ENCODE measurements at places on chromosomes 4 and X. TPM values are rescaled to one million over a fixed set of nuclear protein-coding genes. Genes with fewer than 3 reads are reported as not detected.

- no peaks in the 10 kb centered on the region for H3K4me1 ChIP-seq
- H3K36me3 ChIP-seq: no peaks in the 10 kb centered on the region
- no peak overlapping the region for H3K27ac ChIP-seq
- DNase-seq: no peak
- H3K4me3 ChIP-seq: no peak overlapping the region
Measured at GRCh38 chr4:40375620-40376019, 40.5 kb downstream of the CHRNA9 start.

GRCh38 chrX:38880296-38880854 lies 79.1 kb downstream of the MID1IP1 start:
- peak overlapping the region; percentile 27 for H3K27ac ChIP-seq
- no peak for DNase-seq
- H3K4me3 ChIP-seq: no peak overlapping the region

PABPC1L2B gene
- not detected for total RNA-seq

CLDN2 gene
- total RNA-seq: 1.2 TPM

DNA sequence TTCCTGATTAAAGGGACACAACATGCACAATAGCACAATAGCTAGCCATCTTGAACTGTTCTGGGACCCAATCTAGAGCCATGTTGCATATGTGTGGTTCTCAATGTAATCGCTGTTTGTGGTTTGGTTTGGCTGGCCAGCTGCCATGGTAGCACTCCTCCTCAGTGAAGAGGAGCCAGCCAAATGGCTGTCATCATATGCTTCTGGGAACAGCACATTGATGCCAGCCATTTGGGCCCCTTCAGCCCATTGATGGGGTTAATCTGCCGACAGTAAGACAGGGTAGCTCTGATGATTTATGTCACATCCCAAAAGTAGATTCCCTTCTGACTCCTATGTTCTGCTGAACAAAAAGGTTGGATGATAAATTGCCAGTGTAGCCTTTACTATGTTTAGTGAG lies 48.5 kb downstream of the AWAT2 start:
- no peak overlapping the region for H3K27ac ChIP-seq
- no peaks in the 10 kb centered on the region for H3K36me3 ChIP-seq
- H3K4me3 ChIP-seq: no peak overlapping the region
- no peaks in the 10 kb centered on the region for H3K27me3 ChIP-seq
- H3K4me1 ChIP-seq: no peaks in the 10 kb centered on the region
- DNase-seq: no peak

MID2 gene
- total RNA-seq: 6.2 TPM

DNA sequence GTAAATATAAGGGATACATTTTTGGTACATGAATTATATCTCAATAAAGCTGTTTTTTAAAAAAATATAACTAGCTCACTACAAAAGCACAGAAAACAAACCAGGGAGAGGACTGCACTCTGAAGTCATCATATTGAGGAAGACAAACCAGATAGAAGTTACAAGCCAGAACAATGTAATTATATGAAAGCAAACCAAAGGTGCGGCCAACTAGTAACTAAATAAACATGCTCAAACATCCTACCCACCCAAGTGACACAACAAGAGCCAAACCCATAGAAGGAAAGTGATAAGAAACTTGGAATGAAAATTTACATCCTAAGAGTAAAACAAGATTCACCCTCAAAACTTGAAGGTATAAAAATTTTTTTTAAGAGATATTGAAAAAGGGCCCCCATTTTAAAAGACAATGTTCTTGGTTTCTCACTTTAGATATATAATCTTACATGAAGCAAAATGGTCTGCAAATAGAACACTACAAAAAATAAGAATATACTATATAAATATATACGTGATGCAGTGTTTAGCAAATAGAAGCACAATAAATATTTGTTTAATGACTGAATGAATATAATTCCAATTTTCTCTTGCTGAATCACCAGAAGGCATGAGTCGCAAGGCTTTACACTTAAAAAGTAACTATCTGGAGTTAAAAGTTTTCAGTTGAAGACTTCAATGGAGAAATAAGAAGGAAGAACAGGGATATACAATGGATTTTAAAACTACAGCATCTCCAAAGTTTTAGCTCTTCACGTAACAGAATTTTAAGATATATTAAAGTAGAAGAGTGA lies 4.0 kb upstream of the SH3D19 start:
- peaks cover 16% of the 10 kb centered on the region for H3K4me1 ChIP-seq
- H3K27ac ChIP-seq: no peak overlapping the region
- DNase-seq: no peak
- H3K36me3 ChIP-seq: no peaks in the 10 kb centered on the region
- H3K4me3 ChIP-seq: no peak overlapping the region

- no peak for DNase-seq
- no peaks in the 10 kb centered on the region for H3K36me3 ChIP-seq
- H3K4me1 ChIP-seq: peaks cover 5% of the 10 kb centered on the region
Measured at GRCh38 chr4:98529970-98530569, 128.3 kb downstream of the TSPAN5 start.

GRCh38 chr4:84740057-84740456 lies 157.1 kb downstream of the CDS1 start:
- DNase-seq: no peak
- H3K27ac ChIP-seq: no peak overlapping the region
- no peaks in the 10 kb centered on the region for H3K4me1 ChIP-seq
- H3K4me3 ChIP-seq: no peak overlapping the region
- peaks cover 27% of the 10 kb centered on the region for H3K36me3 ChIP-seq
- no peaks in the 10 kb centered on the region for H3K27me3 ChIP-seq

STATH gene
- not detected for total RNA-seq

- no peaks in the 10 kb centered on the region for H3K36me3 ChIP-seq
- no peak overlapping the region for H3K4me3 ChIP-seq
- H3K27me3 ChIP-seq: no peaks in the 10 kb centered on the region
- H3K4me1 ChIP-seq: no peaks in the 10 kb centered on the region
Measured at GRCh38 chrX:52341493-52341892, 27.3 kb upstream of the XAGE2 start.

AWAT2 gene
- total RNA-seq: not detected

DNA sequence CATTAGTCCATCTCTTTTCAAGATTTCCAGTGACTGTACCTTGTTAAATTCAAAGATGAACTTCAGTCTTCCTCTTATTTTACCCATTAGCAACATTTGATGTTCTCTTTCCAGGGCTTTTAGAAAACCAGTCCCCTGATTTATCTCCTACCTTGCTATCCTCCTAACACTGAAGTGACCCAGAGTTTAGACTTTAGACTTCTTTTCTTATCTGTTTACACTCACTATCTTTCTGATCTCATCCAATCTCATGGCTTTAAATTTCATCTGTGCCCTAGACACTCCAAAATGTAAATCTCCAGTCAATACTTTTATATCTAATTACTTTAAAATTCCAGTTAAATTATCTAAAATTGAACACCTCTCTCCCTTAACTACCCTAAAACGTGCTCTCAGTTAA lies 13.5 kb upstream of the CXXC4 start:
- no peaks in the 10 kb centered on the region for H3K27me3 ChIP-seq
- DNase-seq: no peak
- H3K36me3 ChIP-seq: no peaks in the 10 kb centered on the region
- H3K27ac ChIP-seq: no peak overlapping the region
- H3K4me3 ChIP-seq: no peak overlapping the region

- no peak for DNase-seq
- no peak overlapping the region for H3K4me3 ChIP-seq
- H3K27me3 ChIP-seq: peaks cover 2% of the 10 kb centered on the region
- H3K4me1 ChIP-seq: peaks cover 16% of the 10 kb centered on the region
- H3K27ac ChIP-seq: no peak overlapping the region
Measured at GRCh38 chr4:37767546-37767945, 58.9 kb upstream of the PGM2 start.

DNA sequence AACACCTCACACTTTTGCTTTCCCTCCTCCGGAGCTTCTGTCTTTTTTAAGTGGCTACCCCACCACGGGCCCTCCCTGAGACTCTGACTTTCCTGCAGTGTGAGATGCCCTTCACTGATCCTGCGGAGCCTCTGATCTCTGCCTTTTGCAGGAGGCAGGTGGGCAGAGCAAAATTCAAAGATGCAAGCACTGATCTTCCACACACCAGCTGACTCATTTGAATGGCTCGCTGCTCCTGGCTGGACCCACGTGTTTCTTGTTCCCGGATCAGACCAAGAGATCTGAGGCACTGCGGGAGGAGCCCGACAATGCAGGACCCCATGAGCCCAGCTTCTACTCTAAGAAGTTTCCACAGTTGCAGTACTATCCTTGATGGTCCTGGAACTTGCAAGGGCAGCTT lies 1607.9 kb upstream of the TENM3 start:
- H3K4me3 ChIP-seq: no peak overlapping the region
- no peaks in the 10 kb centered on the region for H3K27me3 ChIP-seq
- H3K4me1 ChIP-seq: no peaks in the 10 kb centered on the region
- H3K27ac ChIP-seq: no peak overlapping the region

DNA sequence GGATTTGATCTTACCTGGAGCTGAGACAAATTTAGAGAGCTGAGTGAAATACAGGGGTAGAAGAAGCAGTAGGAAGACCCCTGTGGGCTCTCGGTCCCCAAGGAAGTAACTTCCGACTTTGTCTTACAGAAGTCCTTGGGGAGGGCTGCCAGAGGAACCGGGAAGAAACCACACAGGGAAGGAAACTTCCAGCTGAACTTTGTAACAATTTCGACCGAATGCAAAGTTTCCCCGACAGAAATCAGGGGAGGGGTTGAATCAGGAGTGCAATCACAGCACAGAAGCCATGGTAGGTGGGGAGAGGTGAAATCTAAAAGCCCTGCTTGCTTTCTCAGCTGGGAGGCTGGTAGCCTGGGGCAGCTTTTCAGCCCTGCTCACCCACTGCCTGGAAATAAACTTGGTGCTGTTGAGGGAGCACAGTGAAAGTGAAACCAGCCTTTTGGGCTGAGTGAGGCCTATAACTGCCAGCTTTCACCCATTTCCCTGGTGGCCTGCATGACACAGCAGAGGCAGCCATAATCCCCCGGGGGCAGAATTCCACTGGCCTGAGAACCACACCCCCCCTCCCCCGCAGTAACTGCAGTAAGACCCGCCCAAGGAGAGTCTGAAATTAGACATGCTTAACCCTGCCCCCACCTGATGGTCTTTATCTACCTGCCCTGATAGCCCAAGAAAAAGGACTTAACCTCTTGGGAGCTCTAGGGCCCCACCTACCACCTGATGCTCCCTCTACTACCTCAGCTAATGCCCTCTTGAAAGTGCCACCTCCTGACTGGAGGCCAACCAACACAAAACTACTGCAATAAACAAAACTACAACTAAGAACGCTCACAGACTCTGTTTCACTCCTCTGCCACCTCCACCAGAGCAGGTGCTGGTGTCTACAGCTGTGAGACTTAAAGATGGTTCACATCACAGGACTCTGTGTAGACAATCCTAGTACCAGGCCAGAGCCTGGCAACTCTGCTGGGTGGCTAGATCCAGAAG lies 248.2 kb downstream of the PARM1 start:
- no peaks in the 10 kb centered on the region for H3K36me3 ChIP-seq
- no peak for DNase-seq
- H3K4me3 ChIP-seq: no peak overlapping the region
- no peak overlapping the region for H3K27ac ChIP-seq
- no peaks in the 10 kb centered on the region for H3K4me1 ChIP-seq
- H3K27me3 ChIP-seq: no peaks in the 10 kb centered on the region

DNA sequence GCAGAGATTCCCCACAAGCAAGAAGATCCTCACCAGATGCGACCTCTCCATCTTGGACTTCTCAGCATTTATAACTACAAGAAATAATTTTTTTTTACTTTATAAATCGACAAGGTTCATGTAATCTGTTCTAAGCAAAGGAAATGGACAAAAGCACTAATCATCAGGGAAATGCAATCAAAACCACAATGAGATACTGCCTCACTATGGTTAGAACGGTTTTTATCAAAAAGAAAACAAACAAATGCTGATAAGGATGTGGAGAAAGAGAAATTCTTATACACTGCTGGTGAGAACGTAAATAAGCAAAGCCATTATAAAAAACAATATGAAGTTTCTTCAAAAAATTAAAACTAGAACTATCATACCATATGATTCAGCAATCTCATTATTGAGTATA lies 1382.6 kb downstream of the ARAP2 start:
- no peak overlapping the region for H3K4me3 ChIP-seq
- no peaks in the 10 kb centered on the region for H3K36me3 ChIP-seq
- peaks cover 4% of the 10 kb centered on the region for H3K4me1 ChIP-seq
- no peak for DNase-seq
- no peaks in the 10 kb centered on the region for H3K27me3 ChIP-seq

CABS1 gene
- total RNA-seq: not detected

DNA sequence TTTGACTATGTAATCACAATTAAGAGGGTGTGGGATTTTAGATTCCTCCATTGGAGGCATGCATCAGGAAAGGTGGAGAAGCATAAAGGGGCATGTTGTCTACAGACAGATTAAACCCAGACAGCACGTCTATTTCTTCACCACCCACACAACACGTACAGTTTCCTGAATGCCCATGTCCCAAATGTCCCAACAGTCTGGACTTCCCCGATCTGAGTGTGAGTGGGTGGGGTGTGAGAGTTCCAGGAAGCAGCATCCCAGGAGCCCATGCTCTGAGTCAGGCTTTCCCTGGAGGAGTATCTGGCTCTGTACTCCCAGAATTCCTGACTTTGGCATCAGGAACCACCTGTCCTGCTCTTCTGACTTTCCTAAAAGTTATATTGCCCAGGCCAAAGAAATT lies 30.8 kb upstream of the NDP start:
- no peaks in the 10 kb centered on the region for H3K36me3 ChIP-seq
- H3K4me1 ChIP-seq: no peaks in the 10 kb centered on the region
- no peaks in the 10 kb centered on the region for H3K27me3 ChIP-seq
- no peak for DNase-seq
- H3K27ac ChIP-seq: no peak overlapping the region

GRCh38 chr4:3452376-3452775 lies 10.6 kb downstream of the HGFAC start:
- no peak overlapping the region for H3K4me3 ChIP-seq
- H3K4me1 ChIP-seq: peaks cover 4% of the 10 kb centered on the region
- no peak for DNase-seq
- no peak overlapping the region for H3K27ac ChIP-seq

DNA sequence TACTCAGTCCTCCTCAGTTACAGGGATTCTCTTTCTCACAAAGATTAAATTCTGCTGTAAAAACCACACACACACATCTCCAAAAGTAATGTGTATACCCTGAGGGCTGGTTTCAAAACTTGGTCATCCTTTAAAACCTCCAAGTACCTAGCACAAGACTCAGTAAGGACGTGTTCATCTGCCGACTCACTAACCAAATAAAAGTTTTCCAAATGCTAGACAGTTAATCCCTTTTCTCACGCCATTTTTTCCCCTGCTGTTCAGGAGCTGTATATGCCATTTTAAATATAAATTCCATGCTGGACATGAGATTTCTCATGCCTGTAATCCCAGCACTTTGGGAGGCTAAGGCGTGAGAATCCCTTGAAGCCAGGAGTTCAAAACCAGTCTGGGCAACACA lies 3.9 kb upstream of the SAT1 start:
- no peaks in the 10 kb centered on the region for H3K27me3 ChIP-seq
- H3K4me1 ChIP-seq: peaks cover 6% of the 10 kb centered on the region
- DNase-seq: no peak
- H3K27ac ChIP-seq: no peak overlapping the region

TCEAL5 gene
- total RNA-seq: not detected

DNA sequence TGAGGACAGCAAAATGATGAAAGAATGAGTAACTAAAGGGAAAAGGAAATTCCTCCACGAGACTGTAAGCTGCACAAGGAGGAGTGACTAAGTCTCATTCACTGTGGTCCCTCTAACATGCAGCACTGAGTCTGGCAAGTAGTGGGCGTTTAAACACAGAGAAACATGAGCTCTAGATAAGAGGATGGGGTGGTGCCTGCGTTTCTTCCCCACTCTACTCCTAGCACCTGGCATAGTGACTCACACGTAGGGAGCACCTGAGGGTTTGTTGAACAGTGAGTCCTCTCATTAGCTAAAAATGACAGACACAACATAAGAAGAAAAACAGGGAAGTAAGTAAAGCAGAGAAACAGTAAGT lies 105.8 kb upstream of the CBR4 start:
- DNase-seq: no peak
- no peak overlapping the region for H3K27ac ChIP-seq
- H3K27me3 ChIP-seq: no peaks in the 10 kb centered on the region

All from progenitor cell of endocrine pancreas (in vitro differentiated cells).